Putamen (tissue), 1 donor: ENCODE measurements at places on chromosomes 11 and 22.

DNA sequence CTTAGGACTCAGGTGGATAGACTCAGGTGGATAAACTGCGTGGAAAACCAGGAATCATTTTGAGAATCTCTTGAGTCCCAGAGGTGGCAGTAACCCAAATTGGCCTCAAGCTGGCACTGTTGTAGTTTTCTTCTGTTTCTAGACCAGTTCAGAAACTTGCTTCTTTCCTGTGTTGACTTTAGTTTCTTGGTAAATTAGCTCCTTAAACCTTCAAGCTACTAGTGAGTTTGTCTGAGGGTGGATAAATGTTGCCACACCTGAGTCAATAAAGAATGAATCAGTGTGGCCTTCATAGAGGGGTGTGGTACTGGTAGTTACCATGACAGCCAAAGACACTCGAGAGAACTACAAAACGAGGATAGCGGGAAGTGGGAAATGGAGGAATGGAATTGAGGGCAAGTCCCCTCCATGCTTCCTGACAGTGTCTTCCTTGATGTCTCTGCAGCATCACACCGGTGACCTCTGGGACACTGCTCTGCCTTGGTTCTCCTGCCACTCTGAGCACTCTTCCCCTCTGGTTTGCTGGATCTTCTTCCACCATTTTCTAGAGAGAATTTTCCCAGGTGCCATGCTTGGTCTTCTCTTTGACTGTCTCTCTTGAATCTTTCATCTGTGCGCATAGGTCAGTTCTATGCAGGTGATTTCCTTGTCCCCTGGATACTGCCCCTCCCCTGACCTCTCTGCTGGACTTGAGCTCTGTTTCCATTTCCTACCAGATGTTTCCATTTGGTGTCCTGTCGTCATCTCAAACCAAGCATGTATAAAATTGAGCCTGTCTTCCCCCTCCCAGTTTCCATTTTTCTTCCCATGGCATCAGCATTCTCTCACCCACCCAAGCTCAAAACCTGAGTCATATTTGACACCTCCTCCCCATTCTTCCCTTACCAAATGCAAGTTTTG lies 7.2 kb downstream of the POLD4 start:
- no peak for DNase-seq

DNA sequence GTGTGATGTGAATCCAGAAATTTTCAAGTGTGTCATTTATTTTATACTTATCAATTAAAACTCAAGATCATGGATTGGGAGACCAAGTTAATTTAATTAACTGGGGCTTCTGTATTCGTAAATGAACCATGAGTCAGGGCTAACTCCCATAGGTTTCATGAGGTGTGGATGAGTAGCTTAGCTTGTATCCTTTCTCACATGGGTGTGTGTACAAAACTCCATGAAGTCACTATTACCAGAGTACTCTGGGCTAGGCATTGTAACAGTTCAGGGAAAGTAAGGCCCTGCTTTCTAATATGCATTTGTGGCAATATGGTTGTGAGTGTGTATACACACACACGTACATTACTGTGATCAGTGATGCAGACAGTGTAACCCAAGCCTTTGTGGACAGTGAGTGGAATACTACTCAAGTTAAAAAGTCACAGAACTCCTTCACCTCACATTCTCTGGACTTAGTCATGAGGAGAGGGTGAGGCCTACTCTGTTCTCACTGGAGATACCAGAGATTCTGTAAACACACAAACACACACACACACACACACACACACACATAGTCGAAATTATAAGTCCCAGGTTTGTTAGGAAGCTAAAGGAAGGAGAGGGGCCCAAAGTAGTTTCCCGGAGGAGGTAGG lies 3.5 kb downstream of the CNTF start:
- DNase-seq, result no peak

GRCh38 chr11:62553839-62554361 lies 7.3 kb upstream of the AHNAK start:
- DNase-seq, result no peak

GRCh38 chr11:68584097-68584496 lies 100.2 kb upstream of the GAL start:
- no peak for DNase-seq

GRCh38 chr11:79262221-79262620 lies 178.6 kb downstream of the TENM4 start:
- no peak for DNase-seq

DNA sequence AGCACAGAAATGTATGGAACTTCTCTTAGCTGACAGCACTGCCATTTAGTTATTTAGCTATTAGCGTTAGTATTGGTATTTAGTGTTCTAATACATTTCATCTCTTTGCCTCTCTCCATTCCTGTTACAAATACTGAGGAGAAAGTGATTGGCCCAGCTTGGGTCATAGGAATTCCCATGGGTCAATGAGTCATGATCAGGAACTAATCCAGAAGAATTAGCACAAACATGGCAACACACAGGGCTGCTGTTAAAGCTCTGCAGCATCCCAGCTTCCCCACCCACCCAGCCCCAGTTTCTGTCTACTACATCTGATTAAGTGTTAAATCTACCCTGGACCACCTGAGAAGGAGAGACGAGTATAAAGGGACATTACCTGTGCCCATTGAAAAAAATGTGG lies 36.1 kb downstream of the PDGFD start:
- no peak for DNase-seq

GRCh38 chr22:38802671-38803121 lies 8.8 kb upstream of the DNAL4 start:
- no peak for DNase-seq
